ENCODE measurements at places on chromosomes 3 and 15. TPM values are rescaled to one million over a fixed set of nuclear protein-coding genes. Genes with fewer than 3 reads are reported as not detected.

- DNase-seq = no peak
- peaks cover 20% of the 10 kb centered on the region for H3K36me3 ChIP-seq
- H3K27ac ChIP-seq = peak overlapping the region; percentile 100
- peak overlapping the region; percentile 99 for H3K4me3 ChIP-seq
These were observed 1.3 kb downstream of the SRP14 start for GRCh38 chr15:40037721-40038120.

The GPR176 gene
- total RNA-seq = 3.8 TPM

- no peak overlapping the region for H3K4me3 ChIP-seq
- H3K27me3 ChIP-seq = no peaks in the 10 kb centered on the region
- H3K4me1 ChIP-seq = peaks cover 33% of the 10 kb centered on the region
- DNase-seq = no peak
These were observed 100.6 kb downstream of the SUCNR1 start for GRCh38 chr3:151974067-151974466.

- peaks cover 22% of the 10 kb centered on the region for H3K4me1 ChIP-seq
- no peaks in the 10 kb centered on the region for H3K27me3 ChIP-seq
- H3K4me3 ChIP-seq = no peak overlapping the region
- no peak overlapping the region for H3K27ac ChIP-seq
These were observed 117.2 kb downstream of the TCF12 start for GRCh38 chr15:57035664-57036063.

GRCh38 chr15:70151462-70151861 lies 53.7 kb upstream of the TLE3 start:
- peaks cover 70% of the 10 kb centered on the region for H3K4me1 ChIP-seq
- peaks cover 2% of the 10 kb centered on the region for H3K27me3 ChIP-seq
- H3K36me3 ChIP-seq = no peaks in the 10 kb centered on the region
- no peak overlapping the region for H3K27ac ChIP-seq
- DNase-seq = no peak

DNA sequence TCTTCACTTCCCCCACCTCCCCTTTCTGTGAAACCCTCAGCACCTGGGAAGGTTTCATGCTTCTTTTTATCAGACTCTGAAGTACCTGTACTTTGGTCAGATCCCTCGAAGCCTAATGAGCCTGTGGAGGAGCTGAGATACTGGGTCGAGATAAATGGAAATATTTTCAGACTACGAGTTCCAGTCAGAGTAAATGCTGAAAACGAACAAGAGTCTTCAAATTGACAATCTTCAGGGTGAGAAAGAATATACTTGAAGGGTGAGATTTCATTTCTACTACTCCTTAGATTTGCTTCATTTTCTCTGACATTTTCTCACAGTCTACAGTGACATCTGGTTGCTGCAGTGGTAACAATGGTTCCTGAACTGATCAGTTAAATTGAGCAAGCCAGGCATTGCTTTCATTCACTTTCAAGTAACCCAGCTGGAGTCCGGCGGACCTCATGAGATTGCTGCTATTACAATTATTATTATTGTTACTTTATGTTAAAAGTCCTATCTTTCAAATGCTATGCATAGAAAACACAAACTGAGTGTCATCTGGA lies 337.2 kb downstream of the VGLL3 start:
- DNase-seq = no peak
- H3K27ac ChIP-seq = no peak overlapping the region
- H3K36me3 ChIP-seq = no peaks in the 10 kb centered on the region

DNA sequence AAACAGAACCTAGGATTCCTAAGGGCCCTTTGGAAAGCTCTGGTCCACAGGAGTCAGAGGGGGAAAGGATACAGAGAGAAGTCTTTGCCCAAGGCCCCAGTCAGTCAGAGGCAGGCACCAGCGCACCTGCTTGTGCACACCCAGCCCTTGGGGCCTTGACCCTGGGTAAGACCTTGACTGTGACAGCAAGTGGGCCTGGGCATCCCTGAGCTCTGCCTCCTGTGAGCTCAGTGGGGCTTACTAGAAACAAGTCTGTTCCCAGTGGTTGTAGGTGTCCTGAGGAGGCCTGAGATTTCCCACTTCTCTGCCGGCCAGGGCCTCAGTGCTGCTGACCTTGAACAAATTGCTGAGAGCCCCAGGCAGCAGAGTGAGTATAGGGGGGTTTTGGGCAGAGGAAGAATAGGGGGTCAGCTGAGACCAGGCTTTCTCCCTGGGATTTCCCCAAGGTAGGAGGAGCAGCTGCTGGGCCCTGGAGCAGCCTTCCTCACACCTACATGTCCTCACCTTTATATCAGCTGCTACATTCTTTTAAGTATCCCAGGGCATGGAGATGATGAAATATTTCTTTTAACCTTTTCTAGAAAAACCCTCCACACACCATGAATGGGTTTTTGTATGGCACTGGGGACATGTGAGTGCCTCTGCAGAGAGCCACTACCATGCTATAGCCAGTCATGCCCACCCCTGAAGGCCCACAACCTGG lies 9.7 kb upstream of the DAG1 start:
- H3K4me3 ChIP-seq = no peak overlapping the region
- H3K27ac ChIP-seq = peak overlapping the region; percentile 92
- no peaks in the 10 kb centered on the region for H3K27me3 ChIP-seq
- no peak for DNase-seq
- H3K4me1 ChIP-seq = peaks cover 46% of the 10 kb centered on the region

DNA sequence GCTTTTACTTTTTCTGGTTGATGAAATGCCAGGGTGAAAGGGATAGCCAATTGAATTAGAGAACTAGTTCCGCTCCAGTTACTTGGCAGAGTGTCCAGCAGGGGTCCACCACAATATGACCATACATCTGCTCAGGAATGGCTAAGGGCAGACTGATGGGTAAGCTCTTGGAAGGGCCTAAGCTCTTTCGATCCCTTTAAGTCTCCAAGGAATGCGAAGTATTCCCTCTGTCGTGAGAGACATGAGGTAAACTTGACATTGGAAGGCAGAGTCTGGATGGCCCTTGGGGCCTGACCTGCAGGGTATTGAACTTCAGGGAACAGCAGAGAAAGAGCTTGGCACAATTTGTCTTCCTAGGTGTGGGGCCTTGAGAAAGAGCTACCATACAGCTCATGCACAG lies 805.8 kb downstream of the PLOD2 start:
- H3K27me3 ChIP-seq = no peaks in the 10 kb centered on the region
- H3K4me3 ChIP-seq = no peak overlapping the region
- peaks cover 5% of the 10 kb centered on the region for H3K36me3 ChIP-seq
- DNase-seq = no peak

The AGTR1 gene
- total RNA-seq = 0.34 TPM

DNA sequence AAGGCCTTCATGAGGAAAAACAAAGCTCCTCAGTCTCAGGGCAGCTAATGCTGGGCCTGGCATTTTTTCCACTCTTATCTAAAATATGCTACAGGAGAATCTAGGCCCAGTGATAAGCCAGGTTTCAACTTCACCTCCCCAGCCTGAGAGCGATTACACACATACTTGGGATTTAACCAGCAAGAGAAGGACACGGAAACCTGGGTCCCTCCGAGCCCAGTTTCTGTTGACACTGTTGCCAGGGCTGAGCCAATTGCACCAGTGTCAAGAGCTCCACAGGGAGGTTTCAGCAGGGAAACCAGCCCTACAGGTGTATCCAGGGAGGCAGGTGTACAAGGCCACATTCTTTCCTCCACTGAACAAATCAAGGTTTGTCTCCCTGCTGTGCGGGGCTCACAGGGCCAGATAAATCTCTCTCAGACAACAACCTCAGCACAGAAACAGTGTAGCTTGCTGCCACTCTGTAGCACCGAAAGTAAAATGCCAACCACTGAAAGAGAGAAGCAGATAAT lies 85.4 kb downstream of the MAGI1 start:
- peak; percentile 60 for DNase-seq
- H3K27ac ChIP-seq = peak overlapping the region; percentile 99
- H3K4me1 ChIP-seq = peaks cover 65% of the 10 kb centered on the region
- no peaks in the 10 kb centered on the region for H3K27me3 ChIP-seq
- no peak overlapping the region for H3K4me3 ChIP-seq

The FOXL2 gene
- total RNA-seq = not detected

The SPRED1 gene
- 36.7 TPM for total RNA-seq

The PHLDB2 gene
- total RNA-seq = 36.0 TPM

DNA sequence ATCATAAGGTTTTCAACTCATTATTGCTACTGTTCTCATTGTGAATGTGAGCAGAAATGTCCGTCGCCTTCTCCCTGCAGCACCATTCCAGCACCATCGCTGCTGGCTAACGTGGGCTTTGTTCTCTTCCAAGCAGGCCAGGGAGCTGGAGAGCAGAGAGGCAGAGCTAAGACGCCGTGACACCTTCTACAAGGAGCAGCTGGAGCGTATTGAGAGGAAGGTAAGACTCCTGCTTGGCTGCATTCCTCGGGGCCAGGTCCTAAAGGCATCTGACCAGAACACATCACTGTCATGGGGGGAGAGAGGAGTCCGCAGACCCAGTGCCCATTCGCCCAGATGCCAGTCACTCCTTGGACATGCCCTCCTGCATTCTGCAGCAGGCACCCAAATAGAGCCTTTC lies 130.4 kb upstream of the PLXNA1 start:
- peaks cover 36% of the 10 kb centered on the region for H3K4me1 ChIP-seq
- H3K36me3 ChIP-seq = peaks cover 2% of the 10 kb centered on the region

The NEK4 gene
- total RNA-seq = 32.3 TPM

All from mesothelial cell of epicardium (in vitro differentiated cells).